ENCODE measurements at places on chromosomes 4 and X.

DNA sequence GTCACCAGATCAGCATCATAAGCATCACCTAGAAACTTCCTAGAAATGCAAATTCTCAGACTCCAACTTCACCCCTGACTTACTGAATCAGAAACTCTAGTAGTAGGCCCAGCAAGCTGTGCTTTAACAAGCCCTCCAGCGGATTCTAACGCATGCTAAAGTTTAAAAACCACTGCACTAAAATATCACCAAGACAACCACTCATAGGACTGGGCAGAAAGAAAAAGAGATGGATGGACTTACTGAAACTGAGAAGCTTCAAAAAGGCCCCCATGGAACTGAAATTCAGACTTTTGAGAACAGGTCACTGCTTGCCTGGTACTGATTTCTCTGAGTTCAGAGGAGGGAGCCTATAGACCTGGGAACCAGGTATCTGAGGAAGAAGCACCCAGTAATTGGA lies 40.1 kb downstream of the FAM241A start:
- no peak for DNase-seq

- no peak for DNase-seq
Observed at GRCh38 chr4:141465171-141465570, 171.2 kb upstream of the IL15 start.

DNA sequence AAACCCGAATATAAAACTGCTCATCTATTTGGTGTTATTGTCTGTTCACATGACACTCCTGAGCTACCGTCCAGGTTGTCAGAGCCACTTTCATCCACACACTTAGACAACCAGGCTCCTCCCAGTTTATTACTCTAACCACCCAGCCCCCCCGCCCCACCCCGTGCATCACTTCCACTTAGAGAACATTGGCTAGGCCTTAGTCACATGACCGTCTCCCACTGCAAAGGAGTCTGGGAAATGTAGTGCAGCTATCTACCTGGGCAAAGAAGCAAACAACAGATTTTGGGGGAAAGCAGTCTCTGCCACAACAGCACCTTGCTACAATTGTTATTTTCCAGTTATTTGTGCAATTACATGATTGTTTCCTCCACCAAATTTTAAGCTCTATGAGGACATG lies 57.6 kb upstream of the RBPJ start:
- no peak for DNase-seq

GRCh38 chr4:13940921-13941320 lies 313.4 kb upstream of the BOD1L1 start:
- DNase-seq, result no peak

DNA sequence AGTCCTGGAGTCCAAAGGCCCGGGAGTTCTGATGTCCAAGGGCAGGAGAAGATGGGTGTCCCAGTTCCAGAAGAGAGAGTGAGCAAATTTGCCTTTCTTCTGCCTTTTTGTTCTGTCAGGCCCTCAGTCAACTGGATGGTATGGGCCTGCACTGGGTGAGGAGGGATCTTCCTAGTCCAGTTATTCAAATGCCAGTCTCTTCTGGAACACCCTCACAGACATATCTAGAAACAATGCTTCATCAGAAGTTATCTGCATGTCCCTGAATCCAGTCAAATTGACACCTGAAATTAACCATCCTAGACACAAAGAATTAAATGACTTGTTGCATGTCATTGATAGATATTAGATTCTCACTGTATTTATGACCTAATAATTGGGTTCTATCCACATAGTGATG lies 48.5 kb upstream of the TSPAN5 start:
- no peak for DNase-seq

- DNase-seq, result no peak
Observed at GRCh38 chr4:110586131-110586850, 36.6 kb downstream of the PITX2 start.

DNA sequence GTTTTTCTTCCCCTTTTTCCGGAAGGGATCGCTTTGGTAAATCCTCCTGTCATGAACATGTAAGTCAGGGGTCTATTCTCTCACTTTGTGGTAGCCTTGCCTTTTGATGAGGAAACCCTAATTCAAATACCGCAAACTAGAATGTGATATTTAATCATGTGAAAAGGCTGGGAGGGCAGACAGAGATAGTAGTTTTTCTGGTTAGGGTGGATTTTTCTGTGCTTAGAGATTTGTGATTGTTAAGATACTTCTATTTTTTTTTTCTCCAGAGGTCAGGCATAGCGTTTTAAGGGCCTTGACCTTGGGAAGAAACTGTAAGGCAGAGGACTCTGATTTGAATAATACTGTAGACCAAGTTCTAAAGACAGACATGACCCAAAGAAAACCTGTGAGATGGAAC lies 41.8 kb upstream of the PACRGL start:
- no peak for DNase-seq

DNA sequence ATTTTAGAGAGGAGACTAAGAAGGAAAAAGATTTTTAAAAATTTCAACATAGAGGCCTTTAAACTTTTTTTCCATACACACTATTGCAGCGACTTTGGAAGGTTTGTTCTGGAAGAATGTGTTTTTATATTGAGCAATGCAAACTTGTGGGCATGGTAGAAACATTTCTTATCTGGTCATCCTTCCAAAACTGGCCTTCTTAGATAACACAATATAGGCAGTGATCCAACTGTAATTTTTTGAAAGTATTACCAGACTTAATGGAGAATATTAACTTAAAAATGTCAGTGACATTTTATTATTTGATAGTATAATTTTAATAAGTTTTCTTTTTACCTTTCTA lies 25.6 kb downstream of the FHDC1 start:
- DNase-seq, result no peak

DNA sequence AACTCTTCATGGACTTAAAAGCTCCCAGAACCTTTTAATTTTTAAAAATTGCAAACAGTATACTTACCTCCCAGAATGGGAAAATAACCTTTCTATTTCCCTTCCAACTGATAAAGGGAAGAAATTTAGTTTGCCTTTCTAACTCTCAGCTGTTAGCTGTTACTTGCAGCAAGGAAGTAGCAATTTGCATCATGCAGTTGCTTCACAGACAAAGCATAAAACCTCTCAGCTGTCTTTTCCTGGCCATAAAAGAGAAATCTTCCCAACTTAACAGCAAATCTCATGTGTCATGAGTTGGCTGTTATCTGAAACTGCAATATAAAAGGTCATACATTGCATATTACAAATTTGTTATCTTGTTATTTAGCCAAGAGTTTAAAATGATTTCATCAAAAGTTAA lies 18.4 kb downstream of the C4orf17 start:
- DNase-seq, result no peak

GRCh38 chr4:92497141-92497540 lies 193.4 kb downstream of the GRID2 start:
- no peak for DNase-seq

- no peak for DNase-seq
Observed at GRCh38 chr4:116015062-116015461, 901.6 kb upstream of the NDST4 start.

DNA sequence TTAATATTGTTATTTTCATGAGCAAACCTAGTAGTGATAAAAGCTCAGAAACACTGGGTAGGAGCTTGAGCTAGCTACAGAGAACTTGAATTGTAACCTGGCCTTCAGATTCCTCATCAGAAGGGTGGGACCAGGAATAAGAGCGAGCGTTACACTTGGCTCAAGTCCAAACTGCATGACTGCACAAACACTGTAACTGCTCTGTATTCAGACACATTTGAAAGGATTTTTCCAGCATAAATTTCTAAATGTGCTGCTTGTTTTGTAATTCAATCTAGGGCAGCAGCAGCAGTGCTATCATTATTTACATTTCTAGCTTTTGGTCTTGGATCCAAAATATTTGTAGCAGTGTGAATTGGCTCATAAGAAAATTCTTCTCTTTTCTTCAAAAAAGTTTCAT lies 133.0 kb upstream of the TMLHE start:
- no peak for DNase-seq

GRCh38 chr4:80255329-80256095 lies 11.0 kb upstream of the FGF5 start:
- no peak for DNase-seq

- DNase-seq, result no peak
Observed at GRCh38 chr4:89482251-89482650, 174.7 kb upstream of the GPRIN3 start.

DNA sequence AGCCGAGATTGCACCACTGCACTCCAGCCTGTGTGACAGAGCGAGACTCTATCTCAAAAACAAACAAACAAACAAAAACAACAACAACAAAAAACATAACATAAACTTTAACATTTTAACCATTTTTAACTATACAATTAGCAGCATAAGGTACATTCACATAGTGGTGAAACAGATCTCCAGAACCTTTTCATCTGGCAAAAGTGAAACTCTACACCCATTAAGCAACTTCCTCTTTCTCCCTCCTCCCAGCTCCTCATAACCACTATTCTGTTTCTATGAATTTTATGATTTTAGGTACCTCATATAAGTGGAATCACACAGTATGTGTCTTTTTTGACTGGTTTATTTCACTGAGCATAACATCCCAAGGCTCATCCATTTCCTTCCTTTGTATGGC lies 103.6 kb downstream of the FAM13A start:
- no peak for DNase-seq

- no peak for DNase-seq
Observed at GRCh38 chr4:113943863-113944262, 35.6 kb downstream of the ARSJ start.

- DNase-seq, result no peak
Observed at GRCh38 chr4:70873216-70873615, 29.0 kb upstream of the MOB1B start.

DNA sequence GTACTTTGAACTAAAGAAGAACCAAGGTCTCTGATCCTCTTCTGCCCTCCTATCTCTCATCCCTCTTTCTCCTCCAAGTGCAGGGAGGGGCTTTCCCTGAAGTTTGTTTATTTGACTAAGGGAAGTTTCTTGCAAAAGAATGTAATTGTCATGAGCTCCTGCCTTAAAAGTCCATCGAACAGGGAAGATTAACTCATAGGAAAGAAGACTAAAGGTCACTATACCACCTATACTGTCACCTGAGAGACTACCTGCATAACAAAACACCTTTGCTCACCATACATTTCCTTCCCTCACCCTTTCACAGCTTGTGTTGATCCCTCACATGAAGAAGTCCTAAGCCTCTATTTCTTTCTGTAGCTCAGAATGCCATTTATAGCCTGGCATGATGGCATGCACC lies 59.4 kb upstream of the C4orf54 start:
- no peak for DNase-seq

GRCh38 chr4:151473521-151474097 lies 64.6 kb downstream of the FHIP1A start:
- DNase-seq, result no peak

DNA sequence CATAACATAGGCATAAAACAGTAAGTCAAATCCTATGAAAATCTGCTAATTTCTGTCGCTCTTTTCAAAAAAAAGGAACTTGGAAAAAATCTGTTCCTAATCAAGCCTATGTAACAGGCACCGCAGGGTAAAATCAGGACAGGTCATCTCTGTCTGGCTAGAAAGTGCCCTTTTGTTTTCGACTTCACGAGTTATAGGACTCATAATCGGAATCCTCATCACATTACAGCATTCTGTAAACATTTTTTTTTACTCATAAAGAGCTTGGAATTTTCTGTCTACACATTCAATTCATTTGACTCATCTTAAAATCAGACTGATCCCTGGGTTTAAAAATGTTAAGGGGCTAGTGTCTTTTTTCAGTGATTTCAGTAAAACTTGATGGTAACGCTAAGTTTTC lies 181.7 kb upstream of the TBC1D9 start:
- no peak for DNase-seq

GRCh38 chrX:63713526-63713925 lies 71.5 kb downstream of the ARHGEF9 start:
- DNase-seq, result no peak

GRCh38 chrX:43808231-43808630 lies 74.0 kb downstream of the MAOB start:
- no peak for DNase-seq

DNA sequence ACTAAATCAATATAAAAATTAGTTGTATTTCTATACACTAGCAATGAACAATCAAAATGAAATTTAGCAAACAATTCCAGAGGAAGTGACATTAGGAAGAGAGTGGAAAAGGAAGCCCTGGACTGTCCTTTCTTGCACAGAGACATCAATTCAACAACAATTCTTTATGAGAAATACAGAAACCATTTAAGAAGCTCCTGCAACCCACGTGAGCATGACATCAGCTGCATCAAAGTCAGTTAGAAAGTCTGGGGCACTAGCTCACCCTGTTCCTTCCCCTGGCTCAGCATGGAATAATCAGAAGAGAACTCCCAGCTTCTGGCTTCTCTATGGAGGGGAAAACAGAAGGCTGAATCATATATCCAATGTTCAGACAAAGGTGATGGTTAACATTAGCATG lies 48.6 kb upstream of the STARD8 start:
- DNase-seq, result no peak

GRCh38 chr4:51836549-51836948 lies 6.4 kb upstream of the DCUN1D4 start:
- no peak for DNase-seq

DNA sequence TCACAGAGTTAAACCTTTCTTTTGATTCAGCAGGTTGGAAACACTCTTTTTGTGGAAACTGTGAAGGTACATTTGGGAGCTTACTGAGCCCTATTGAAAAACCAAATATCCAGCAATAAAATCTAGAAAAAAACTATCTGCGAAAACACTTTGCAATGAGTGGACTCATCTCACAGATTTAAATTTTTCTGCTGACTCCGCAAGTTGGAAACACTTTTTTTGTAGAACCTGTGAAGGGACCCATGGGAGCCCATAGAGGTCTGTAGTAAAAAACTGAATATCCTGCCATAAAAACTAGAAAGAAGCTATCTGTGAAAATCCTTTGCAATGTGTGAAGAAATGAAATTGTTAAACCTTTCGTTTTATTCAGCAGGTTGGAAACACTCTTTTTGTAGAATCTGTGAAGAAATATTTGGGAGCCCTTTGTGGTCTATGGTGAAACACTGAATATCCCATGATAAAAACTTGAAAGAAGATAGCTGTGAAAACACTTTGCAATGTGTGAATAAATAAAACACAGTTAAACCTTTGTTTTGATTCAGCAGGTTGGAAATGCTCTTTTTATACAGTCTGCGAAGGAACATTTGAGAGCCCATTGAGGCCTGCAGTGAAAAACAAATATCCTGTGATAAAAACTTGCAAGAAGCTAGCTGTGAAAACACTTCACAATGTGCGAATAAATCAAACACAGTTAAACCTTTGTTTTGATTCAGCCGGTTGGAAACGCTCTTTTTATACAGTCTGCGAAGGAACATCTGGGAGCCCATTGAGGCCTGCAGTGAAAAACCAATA lies 22.3 kb upstream of the DCUN1D4 start:
- no peak for DNase-seq

DNA sequence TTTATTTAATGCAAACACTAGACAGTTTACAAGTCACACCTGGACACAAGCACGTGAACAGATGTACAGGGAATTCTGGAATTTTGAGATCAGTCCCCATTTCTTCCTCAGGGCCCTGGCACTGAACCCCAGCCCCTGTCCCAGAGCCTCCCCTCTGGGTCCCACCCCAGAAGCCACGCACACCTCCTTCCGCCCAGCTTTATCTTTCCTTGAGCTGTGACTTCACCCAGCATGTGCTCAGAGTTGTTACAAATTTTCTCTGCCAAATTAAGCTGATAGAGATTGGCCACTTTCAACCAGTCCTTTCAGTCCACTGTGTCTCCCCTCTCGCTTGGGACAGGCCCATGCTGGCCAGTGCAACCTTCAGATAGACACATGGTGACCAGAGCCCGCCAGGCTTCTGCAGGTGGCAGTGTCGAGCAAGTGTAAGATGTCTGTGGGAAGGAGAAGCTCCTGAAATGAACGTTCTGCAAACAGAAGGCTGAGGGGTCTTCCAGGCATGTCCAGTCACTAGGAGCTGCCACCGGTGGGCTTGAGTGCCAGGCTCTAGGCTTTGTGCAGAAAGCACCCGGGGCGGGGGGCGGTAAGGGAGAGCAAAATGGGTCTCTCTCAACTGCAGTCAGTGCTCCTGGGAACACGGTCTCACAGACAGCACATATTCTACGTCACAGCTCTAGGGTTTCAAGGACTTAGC lies 73.3 kb downstream of the MTMR1 start:
- no peak for DNase-seq
